ENCODE measurements at places on chromosomes 16 and 17. TPM values are rescaled to one million over a fixed set of nuclear protein-coding genes. Genes with fewer than 3 reads are reported as not detected.

The KRTAP2-3 gene
- 30.6 TPM for total RNA-seq

The TP53TG3 gene
- total RNA-seq = not detected

DNA sequence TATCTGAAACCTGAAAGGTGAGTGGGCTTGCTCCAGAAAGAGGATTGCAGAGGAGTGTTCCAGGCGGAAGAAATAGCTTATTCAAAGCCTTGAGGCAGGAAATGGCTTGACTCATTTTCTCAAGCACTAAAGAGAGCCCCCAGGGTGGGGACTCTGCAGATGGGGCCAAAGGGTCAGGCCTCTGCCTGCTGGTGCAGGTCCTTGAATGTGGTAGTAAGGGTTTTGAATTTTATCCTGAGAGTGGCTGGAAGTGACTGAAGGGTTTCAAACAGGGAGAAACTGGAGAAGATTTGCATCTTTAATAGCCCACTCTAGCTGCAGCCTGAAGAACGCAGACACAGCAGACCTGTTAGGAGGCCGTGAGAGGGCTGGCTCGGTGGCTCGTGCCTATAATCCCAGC, 144.4 kb downstream of the CCT6B start:
- DNase-seq = no peak

The CCDC43 gene
- total RNA-seq = 32.7 TPM

The PLLP gene
- total RNA-seq = not detected

GRCh38 chr16:14438256-14438655, 191.8 kb downstream of the PARN start:
- no peak for DNase-seq

DNA sequence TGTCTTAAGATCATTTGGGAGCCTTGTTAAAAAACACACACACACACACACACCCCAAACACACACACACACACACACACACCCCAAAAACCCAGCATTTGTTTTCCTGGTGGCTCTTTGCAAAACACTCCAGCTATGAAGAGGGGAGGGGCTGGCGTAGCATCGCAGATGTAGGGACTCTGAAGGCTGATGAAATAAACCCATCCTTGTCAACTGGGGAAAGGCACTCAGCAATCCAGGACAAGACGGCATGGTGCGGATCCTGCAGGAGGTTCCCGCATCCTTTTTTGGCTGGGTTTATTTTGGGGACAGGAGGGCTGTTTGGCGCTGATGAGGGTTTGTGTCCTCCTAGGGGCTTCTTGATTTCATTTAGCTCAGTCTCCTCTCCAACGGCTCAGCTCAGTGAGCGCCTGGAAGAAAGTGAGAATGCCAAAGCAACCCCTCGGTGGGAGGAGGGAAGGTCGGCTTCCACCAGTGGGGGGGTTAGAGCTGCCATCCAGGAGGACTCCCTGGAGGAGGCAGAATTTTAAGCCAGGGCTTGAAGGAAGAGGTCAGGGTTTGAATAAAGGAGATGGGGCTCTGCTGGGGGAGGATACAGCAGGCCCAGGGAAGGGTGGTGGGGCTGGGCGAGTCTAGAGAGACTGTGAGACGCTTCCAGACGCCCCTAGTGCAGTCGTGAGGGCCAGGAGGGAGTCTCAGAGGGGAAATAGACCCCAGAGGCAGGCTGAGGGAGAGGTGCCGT, 12.4 kb upstream of the GSE1 start:
- no peak for DNase-seq

The TMEM97 gene
- total RNA-seq = 22.2 TPM

GRCh38 chr17:77373299-77374169, 232.8 kb downstream of the SEC14L1 start:
- peak; percentile 44 for DNase-seq

- DNase-seq = no peak
Measured at GRCh38 chr16:66503612-66504011, 46.3 kb downstream of the TK2 start.

DNA sequence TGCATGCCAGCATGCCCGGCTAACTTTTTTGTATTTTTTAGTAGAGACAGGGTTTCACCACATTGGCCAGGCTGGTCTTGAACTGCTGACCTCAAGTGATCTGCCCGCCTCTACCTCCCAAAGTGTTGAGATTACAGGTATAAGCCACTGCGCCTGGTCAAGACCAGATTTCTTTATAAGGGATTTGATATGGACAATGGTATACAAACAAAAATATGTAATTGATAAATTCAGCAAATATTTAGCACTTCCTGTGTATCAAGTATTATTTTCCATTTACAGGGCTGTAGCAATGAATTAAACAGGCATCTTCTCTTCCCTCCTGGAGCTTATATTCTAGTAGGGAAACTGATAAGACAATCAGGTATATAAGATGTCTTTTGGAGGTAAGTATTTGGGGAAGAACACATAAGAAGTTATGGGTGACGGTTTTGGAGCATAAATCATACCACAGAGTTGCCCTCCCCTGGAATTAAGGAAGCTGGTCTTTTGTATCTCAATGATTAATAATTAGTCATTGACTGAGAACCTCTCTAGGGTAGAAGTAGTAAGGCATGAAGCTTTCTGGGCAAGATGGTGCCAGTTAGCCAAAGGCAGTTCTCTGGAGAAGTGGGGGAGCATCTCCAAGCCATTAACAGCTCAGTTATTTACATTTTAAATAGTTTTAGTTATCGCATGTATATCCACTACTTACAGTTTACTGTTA, 35.8 kb downstream of the TANC2 start:
- peak; percentile 25 for DNase-seq

- DNase-seq = no peak
Measured at GRCh38 chr16:87576171-87576570, 26.1 kb upstream of the JPH3 start.

Data from HFFc6 (cell line).